ENCODE measurements at places on chromosomes 1 and 21.

DNA sequence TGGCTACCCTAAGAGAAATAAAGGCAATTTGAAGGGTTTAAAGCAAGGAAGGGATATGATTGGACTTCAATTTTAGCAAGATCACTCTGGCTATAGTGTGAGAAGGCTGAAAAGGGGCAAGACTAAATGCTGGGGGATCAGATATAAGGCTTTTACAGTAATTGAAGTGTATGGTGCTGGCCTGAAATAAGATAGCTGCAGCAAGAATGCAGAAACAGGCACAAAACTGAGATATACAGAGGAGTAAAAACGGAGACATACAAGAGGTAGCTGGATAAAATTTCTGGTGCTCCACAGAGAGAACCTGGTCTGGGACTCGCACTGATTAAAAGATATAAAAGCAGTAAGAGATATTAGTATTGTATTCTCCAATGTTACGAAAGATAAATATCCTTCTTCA, 92.0 kb downstream of the DENND1B start:
- no peak for DNase-seq

- DNase-seq: no peak
These were observed 304 bp upstream of the GNG12 start for GRCh38 chr1:67833602-67833940.

DNA sequence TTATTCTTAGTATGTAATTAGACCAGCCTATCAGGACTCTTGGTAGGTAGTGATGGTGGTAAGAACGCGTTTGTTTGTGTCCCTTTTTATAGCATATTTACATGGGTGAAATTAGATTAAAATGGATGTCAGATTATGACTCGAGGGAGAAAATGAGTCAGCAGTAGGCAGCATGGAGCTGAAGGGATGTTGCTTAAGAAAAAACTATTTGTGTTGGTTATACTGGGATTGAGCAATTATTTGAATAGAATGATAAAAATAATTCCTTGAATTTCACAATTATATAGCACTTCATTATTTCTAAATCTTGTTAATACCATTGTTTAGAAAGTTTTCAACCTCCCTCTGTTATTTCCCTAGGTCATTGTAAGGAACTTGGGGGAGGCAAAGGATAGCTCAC, 348.8 kb downstream of the RYR2 start:
- no peak for DNase-seq

DNA sequence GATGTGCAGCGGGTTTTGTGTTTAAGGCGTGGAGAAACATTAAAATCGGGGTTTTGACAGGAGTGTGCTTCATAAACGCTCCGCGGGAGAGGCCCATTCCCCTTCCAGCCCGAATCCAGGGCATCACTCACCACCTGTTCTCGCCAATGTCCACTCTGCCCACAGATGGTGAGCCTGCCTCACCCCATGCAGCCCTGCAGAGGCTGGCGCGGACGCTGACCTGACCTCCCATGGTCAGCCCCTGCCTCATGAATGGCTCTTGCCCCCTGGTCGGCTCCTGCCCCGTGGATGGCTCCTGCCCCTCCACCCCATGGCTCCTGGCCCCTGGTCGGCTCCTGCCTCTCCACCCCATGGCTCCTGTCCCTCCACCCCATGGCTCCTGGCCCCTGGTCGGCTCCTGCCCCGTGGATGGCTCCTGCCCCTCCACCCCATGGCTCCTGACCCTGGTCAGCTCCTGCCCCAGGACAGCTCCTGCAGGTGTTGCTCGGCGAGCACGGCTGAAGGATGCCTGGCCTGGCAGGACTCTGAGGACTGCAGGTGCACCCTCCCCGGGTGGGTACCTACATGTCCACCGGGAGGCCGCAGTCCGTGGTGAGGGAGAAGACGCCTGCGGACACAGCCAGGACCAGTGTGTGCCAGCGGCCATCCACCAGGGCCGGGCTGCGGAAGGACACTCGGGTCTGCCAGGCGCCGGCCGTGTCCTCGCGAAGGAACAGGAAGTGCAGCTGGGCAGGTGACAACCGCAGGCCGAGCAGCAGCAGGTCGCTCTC, 6.7 kb downstream of the KRTAP10-1 start:
- no peak for DNase-seq

DNA sequence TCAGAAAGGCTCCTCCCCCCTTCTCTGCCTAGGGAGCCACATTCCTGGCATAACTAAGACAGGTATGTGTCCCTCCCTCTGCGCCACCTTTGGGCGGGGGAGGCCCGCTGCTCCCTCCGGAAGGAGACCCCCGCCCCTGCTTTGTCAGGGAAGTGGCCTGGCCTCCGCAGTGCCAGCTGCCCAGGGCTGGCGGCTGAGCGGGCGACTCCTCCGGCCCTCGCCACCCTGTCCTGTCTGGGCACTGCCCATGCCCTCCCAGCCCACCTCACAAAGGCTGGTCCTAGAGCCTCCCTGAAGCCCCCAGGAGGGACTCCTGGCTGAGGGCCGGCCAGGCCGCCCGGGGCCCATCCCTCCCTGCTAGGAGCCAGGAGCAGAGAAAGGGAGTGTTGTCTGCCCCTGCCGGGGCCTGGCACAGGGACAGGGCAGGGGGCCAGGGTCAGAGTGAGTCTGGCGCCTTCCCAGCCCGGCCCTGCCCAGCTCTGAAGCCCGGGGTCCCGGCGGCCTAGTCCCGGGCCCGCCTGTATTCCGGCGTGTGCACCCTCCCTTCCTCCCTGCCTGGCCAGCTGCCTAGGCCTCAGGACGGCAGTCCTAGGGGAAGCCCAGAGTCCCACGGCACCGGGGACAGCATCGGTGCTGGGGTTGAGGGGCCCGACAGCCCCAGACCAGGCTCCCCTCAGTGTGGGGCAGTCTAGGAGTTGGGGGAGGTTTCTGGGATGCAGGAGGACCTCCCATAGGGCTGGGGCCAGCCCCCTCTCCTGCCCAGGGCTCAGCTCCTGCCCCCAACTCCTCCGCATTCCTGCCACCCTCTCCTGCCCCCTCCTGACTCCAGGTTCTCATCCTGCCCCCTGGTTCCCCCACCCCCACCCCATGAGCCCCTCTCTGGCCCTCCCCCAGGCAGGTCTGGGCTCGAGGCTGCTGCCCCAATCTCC, 5.1 kb downstream of the AGRN start:
- DNase-seq: no peak

- DNase-seq: no peak
These were observed 15.0 kb upstream of the ACTA1 start for GRCh38 chr1:229448845-229449244.

- no peak for DNase-seq
These were observed 1812.9 kb downstream of the PLA2G4A start for GRCh38 chr1:188641566-188642211.

- DNase-seq: no peak
These were observed 29.9 kb downstream of the PCSK9 start for GRCh38 chr1:55069280-55069679.

- DNase-seq: no peak
These were observed 520.4 kb upstream of the CXADR start for GRCh38 chr21:16992448-16992847.
